ENCODE measurements at places on chromosomes 2 and 18. TPM values are rescaled to one million over a fixed set of nuclear protein-coding genes. Genes with fewer than 3 reads are reported as not detected.

GRCh38 chr2:118752762-118753429, 94.6 kb downstream of the EN1 start:
- DNase-seq = no peak

- DNase-seq = peak; percentile 67
These were observed 28.7 kb downstream of the SMAD2 start for GRCh38 chr18:47901624-47902362.

FEV gene
- total RNA-seq = not detected

FAM228B gene
- 49.6 TPM for total RNA-seq

GRCh38 chr2:71154798-71155197, 24.4 kb downstream of the MPHOSPH10 start:
- peak; percentile 23 for DNase-seq

- no peak for DNase-seq
These were observed 252.9 kb downstream of the ATAD2B start for GRCh38 chr2:23673830-23674679.

GRCh38 chr2:219430633-219431615, 3.7 kb upstream of the SPEG start:
- no peak for DNase-seq

DNA sequence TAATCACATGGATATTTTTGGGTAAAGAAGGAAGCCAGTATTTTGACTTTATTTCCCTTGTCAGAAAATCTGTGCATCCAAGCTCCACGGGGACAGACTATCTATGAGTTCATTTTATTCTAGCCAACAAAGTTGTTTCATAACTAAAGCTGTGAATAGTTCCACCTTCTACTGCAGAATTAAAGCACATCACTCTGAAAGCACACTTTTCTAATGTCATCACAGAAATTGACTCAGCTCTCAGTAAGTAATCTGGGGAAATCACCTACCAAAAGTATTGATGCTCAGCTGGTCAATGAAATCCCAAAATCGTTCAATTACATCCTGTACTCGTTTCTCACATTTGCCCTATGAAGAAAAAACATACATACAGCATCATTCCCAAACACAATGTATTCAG, 19.1 kb downstream of the IAH1 start:
- no peak for DNase-seq

SERPINB7 gene
- not detected for total RNA-seq

GRCh38 chr2:181304011-181304844, 153.0 kb upstream of the ITGA4 start:
- peak; percentile 87 for DNase-seq

SLC9A2 gene
- not detected for total RNA-seq

- no peak for DNase-seq
These were observed 129.1 kb downstream of the PIEZO2 start for GRCh38 chr18:11020161-11020853.

SPATS2L gene
- total RNA-seq = 0.36 TPM

GRCh38 chr2:120986898-120987650, 251.4 kb downstream of the GLI2 start:
- no peak for DNase-seq

- no peak for DNase-seq
These were observed 223.2 kb downstream of the ALK start for GRCh38 chr2:29698216-29698615.

XIRP2 gene
- total RNA-seq = not detected

DNA sequence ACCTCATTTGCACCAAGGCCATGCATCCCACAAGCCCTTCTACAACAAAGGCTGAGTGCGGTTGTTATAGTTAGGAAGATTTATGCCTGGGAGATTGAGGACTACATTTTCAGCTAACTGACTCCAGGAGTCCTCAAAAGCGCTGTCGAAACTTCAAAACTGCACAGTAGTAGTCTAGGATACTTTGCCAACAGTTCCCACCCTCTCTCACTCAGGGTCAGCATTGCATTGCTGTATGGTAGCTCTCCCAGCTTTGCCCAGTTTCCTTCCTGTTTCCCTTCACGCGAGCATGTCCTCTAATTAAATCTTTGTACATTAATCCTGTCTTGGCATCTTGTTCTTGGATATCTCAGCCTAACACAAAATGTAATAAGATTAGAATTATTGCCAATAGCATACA, 420.6 kb upstream of the UBE2E3 start:
- DNase-seq = no peak

- DNase-seq = peak; percentile 88
These were observed 24.4 kb downstream of the NFE2L2 start for GRCh38 chr2:177239932-177240630.

ZC3H8 gene
- 27.2 TPM for total RNA-seq

CD28 gene
- total RNA-seq = 0.10 TPM

DNA sequence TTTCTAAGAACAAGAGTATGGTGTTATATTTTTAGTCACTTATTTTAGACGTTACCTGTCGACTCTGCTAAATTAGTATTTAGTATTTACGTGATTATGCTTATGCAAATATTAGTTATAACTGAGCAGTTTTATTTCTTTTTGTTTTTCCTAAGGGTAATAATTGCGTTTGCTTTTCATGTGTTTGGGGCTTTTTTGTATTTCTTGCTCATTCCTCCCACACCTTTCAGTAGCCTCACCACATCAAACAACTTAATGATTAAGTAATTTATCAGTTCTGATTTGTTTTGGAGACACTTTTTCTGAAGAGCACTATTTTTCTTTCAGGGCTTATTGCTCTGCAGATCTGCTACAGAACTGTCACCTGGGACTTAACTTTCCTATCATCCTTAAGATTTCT, 7.5 kb downstream of the SLC4A1AP start:
- no peak for DNase-seq

RBM43 gene
- total RNA-seq = 9.0 TPM

DNA sequence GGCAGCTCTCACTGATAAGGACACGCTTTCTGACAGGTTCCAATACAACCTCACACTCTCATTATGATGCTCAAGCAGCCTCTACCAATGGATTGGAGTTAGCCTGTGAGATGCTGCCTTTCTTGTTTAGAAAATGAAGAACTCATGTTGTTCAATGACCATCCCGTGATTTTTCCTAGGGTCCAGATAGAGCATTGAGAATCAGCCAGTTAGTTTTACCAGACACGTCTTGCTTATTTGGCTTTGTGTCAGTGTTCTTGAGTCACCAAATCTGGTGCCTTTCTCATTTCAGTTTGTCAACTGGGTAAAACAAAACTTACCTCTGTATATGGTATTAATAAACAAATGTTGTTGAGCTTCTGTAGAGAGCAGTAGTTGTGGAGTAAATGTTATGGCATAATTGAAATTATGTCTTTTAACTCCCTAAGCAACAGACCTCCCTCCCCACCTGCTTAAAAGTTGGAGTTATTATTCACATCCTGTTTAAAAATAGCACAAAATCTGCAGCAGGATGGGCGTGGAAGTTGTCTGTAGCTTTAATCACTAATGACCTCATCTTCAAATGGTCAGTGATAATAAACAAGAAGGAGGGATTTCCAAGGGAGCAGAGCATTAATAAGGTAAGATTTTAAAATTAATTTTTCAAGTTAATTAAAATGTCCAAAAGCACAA, 167.3 kb downstream of the HRH4 start:
- DNase-seq = no peak

DNA sequence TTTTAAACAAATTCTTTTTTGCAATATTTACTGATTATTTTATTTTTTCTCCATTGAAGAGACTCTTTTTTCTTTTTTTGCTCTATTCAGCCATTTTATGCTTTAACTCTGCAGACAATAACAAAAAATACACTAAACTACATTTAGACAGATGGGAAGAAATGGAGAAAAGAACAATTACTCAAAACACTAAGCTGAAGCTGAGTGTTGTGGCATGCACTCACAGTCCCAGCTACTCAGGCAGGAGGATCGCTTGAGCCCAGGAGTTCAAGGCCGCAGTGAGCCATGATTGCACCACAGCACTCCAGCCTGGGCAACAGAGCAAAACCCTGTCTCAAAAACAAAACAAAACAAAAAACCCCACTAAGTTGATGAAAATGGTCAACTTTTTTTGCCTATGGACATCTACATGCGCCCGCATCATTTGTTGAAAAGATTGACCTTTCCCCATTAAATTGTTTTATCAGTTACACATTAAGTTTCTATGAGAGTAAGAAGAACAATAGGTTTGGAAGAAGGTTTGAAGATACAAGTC, 43.0 kb downstream of the E2F6 start:
- DNase-seq = no peak

GRCh38 chr2:166239548-166239947, 111.7 kb upstream of the SCN1A start:
- no peak for DNase-seq

GRCh38 chr2:233267516-233268245, 16.2 kb downstream of the ATG16L1 start:
- peak; percentile 78 for DNase-seq

DNA sequence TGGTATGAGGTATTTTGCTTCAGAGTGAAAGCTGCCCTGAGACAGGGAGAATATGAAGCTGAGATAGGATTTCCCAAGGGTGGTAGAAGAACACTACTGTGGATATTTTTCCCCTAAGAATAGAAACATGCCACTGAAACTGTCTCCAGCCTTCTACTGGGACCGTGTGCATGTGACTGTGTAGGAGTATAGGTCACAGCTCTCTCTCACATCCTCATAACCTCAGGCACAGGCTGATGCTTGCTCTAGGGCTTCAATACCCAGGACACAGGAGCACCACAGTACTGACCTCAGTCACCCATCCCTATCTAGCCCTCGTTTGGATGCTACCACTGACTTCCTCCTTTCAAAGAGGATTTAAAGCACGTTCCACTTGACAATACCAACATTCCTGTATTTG, 67.2 kb downstream of the REV1 start:
- no peak for DNase-seq

- DNase-seq = no peak
These were observed 215.5 kb downstream of the GBX2 start for GRCh38 chr2:235952714-235953113.

- DNase-seq = no peak
These were observed 126.4 kb upstream of the HNMT start for GRCh38 chr2:137837830-137838229.

GRCh38 chr2:1497122-1497611, 83.9 kb downstream of the TPO start:
- no peak for DNase-seq

- no peak for DNase-seq
These were observed 36.9 kb upstream of the KCNG2 start for GRCh38 chr18:79760881-79761280.

DNA sequence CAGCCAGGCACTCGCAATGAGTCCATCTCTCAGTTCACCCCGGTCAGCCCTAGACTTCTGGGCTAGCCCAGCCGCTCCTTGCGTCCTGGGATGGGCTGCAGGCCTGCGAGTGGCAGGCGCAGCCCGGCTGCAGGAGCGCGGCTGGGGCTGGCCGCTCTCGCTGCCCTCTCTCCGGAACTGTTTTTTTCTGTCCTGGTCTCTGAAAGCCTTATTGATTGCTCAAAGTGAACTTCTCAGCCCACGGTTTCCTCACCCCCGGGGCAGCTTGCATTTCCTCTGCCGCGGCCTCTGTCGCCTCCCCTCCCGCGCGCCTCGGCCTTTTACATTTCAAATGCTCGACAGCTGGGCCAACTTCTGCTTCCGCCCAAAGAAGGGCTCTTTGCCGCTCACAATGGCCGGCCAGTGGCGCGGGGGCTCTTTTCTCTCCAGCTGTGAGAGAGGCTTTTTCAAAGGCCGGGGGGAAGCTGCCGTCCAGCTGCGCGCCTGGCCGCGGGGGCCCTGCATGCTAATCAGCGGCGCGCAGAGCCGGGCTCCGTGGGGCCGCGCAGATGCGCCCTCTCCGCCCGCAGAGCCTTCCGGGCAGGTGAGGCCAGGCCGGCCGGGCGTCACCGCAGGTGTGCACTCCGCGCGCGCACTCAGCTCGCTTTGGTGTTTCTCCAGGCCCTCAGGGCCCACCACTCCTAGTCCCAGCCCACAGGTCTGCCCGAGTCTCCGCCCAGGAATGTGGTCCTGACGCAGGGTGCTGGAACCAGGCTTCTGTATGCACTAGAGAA, 513.8 kb downstream of the RNF144A start:
- peak; percentile 13 for DNase-seq

REG3G gene
- not detected for total RNA-seq

DNA sequence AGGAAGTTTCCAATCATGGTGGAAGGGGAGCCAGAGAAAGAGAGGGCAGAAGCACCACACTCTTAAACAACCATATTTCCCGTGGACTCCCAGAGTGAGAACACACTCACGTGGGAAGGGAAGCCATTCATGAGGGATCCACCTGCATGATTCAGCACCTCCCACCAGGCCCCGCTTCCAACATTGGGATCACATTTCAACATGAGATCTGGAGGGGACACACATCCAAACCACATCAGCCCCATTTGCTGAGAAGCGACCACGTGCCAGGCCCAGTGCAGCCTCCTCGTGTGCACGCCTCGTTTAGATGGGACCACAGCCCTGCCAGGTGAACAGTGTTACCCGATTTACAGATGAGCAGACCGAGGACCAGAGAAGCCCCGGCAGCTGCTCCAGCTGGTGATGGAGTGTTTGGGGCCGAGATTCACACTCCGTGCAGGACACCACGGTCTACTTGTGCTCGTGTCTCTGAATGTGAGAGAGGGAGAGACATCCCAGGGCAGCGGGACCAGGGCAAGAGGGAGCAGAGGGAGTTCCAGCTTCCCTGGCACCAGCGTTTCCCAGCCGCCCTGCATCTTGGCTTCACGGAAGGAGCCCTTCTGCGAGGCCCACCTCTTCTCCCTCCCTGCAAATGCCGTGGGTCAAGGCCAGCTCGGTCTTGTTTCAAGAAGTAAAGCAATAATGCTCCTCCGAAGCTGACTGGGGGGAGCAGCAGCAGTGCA, 76.9 kb upstream of the ODC1 start:
- DNase-seq = no peak

DNA sequence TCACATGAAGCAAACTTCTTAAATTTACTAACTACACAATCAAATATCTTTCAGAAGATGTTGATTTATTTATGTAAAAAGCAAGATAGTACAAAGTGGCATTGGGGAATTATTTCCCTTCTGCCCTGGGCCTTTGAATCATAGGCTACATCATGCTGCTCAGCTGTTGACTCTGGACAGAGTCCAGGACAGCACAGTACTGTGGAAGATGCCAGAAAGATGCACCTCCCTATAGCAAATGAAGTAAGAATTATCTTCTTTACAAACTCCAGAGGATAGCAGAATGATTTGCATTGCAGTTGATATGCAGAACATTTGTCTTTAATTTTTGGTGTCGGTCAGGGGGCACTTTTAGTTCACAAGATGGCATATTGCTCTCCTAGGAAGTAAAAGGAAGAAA, 1354.5 kb upstream of the ZEB2 start:
- no peak for DNase-seq

- no peak for DNase-seq
These were observed 5.9 kb downstream of the PPP3R1 start for GRCh38 chr2:68246396-68246795.

VWC2L gene
- not detected for total RNA-seq

SERPINB12 gene
- not detected for total RNA-seq

- no peak for DNase-seq
These were observed 57.0 kb downstream of the TET3 start for GRCh38 chr2:74041726-74042125.

- DNase-seq = no peak
These were observed 1.6 kb downstream of the KCNE4 start for GRCh38 chr2:223053484-223054192.
